Esophagus muscularis mucosa (tissue), 4 donors: ENCODE measurements at places on chromosomes 6 and 20. TPM values are rescaled to one million over a fixed set of nuclear protein-coding genes. Genes with fewer than 3 reads are reported as not detected.

The MDFI gene
- 3.0 TPM for total RNA-seq

The MTFR2 gene
- total RNA-seq = 0.57 TPM

The GPSM3 gene
- total RNA-seq = 7.7 TPM

The LINC00237 gene
- total RNA-seq = not detected
